ENCODE measurements at places on chromosomes 11 and 22.

- no peak for DNase-seq
These were observed 8.7 kb downstream of the PCSK7 start for GRCh38 chr11:117222991-117223740.

DNA sequence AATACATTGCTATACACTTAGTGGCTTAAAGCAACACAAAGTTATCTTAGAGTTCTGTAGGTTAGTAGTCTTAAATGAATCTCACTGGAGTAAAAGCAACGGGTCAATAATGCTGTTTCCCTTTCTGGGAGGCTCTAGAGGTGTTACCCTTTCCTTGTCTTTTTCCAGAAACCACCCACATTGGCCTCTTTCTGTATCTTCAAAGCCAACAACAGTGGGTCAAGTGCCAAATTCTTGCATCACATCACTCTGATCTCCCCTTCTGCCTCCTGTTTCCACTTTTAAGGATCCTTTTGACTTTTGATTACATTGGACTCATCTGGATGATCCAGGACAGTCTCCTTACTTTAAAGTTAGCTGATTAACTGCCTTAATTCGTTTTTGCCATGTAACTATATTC, 93.6 kb downstream of the DDX10 start:
- no peak for DNase-seq

DNA sequence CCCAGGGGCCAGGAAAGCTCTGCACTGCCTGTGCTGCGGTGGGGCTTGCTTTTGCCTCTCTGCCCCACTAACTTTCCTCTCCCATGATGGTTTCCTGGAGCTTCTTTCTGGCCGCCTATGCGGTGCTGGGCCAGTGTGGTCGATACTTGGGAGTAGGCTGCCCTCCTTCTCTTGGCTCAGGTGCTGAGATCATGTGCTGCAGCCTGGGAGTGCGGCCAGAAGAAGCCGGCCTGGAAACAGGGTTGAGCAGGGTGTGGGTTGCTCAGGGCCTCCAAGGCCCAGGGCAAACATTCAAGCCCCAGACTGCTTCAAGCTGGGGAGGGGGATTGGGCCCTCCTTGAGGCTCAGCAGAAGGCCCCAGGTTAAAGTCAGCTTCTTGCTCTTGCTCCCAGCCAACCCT, 125.0 kb downstream of the NTM start:
- DNase-seq: no peak

DNA sequence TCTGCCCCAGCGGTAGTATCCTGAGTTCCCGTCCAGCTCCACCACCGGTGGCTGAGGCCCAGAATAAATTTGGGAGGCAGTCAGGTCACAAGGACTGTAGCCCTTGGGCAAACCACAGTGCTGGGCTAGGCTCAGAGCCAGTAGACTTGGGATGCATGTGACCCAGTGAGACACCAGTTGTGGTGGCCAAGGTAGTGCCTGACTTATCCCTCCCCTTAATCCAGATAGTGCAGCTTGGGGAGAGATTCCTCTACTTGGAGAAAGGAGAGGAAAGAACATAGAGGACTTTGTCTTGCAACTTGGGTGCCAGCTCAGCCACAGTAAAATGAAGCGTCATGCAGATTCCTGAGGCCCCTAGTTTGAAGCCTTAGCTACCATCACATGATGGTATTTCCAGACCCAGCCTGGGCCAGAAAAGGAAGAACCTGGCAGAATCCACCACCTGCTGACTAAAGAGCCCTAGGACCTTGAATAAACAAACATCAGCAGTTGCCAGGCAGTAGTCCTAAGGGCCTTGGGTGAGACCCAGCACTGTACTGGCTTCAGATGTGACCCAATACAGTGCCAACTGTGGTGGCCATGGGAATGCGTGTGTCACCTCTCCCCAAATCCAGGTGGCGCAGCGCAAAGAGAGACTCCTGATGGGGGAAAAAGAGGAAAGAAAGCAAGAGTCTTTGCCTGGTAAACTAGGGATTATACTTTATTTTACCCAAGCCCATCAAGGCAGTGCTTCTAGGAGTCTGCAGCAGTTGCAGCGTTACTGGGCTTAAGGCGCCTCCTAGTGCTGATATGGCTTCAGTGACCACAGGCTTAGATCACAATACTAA, 17.0 kb upstream of the DDX10 start:
- DNase-seq: peak; percentile 79
